ENCODE measurements at places on chromosomes 16 and 17.

DNA sequence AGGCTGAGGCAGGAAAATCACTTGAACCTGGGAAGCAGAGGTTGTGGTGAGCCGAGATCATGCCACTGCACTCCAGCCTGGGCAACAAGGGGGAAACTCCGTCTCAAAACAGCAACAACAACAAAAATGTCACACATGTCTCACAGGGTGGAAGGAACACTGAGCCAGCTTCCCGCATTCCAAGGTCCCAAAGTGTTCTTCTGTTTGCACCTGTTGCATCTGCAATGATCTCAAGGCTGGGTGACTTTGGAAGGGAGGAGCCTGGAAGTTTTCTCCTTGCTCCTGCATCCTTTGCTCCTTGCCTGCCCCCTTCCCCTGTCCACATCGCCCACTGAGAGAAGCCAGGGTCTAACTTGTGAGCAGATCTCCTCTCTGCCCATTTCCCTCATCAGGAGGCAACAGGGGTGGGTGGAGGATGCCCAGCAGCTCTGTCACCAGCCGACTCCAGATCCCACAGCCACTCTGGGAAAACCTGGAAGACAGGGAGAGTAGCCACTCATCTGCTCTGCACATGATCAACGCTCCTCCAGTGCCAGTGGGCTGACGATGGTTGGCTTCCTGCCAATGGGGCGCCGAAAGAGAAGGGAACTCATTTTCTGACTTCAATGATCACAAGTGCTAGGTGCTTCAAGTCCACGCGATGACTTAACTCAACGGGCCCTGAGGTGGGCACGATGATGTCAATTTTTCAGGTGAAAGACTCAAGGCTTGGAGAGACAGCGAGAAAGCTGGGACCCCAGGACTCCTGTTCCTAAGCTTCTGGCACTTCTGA lies 12.6 kb downstream of the CHST6 start:
- DNase-seq = no peak

- no peak for DNase-seq
Observed at GRCh38 chr17:10314329-10314728, 58.5 kb downstream of the MYH13 start.

DNA sequence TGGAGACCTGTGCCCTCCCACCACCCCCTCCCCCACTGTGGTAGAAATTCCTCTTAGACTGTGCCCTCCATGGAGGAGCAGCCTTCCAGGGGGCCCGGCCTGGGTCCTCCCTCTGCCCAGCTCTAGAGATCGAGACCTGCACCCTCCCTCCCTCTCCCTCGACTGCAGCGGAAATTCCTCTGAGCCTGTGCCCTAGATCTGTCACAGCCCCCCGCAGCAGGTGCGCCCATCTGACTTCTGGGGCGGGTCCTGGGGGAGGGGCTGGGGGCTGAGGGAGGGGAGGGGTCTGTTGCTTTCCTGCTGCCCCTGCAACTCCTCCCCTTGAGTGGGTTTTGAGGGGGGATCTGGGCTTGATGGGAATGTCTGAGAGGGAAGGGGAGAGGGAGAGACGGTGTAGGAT lies 177.8 kb upstream of the GSE1 start:
- no peak for DNase-seq

- no peak for DNase-seq
Observed at GRCh38 chr16:64144617-64145016, 977.2 kb downstream of the CDH11 start.

DNA sequence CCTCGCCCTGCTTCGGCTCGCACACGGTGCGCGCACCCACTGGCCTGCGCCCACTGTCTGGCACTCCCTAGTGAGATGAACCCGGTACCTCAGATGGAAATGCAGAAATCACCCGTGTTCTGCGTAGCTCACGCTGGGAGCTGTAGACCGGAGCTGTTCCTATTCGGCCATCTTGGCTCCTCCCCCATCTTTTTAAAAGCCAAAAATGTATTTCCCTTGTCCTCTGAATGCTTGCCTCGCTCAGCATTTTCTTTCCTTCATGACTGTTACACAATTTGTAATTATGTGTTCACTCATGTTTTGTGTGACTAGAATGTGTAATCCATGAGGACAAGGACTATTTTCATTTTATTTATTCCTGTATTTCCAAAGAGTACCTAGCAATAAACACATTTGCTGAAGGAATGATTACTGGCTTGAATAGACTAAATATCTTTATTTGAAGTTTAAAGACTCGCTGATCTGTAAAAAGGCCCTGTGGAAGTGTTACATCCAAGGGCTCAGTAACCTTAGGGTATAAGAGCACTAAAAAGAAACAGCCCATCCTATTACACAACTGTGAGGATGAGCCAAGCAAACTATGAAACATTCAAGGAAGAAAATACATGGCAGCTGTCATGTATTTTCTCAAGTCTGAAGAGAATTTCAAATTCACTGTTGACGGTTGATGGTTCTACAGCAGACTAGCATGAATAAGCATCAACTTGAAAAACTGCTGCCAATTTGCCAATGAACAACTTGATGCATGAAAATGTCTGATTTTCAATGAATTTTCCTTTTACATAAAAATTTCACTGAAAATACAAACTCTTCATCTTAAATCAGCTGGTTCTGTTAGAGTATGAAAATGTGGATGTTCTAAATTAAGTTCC lies 192.6 kb downstream of the MYO1D start:
- DNase-seq = no peak

- no peak for DNase-seq
Observed at GRCh38 chr16:167122-167690, 1.4 kb downstream of the HBM start.

Measured in NCI-H526 treated with DMSO at 0.1 percent for 48 hours (cell line).